ENCODE measurements at places on chromosomes 4 and X.

DNA sequence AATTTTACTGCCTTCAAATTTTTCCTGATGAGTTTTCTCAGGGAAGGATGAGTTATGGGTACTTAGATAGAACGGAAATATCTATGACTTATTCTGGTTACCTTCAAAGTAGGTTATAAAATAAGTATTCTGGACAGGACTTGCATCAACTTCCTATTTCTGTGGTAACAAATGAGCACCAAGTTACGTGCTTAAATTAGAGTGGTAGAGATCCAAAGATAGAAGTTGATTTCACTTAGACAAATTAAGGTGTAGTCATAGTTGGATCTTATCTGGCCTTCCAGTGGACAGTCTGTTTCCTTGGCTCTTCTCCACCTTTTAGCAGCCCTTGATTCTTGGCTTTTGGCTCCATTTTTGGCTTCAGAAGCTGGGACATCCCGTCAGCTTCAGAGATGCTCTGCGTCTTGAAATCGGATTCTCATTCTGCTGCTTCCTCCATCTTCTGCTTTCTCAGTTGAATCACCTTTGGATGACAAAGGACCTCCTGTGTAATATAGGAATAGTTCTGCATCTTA is 109.9 kb downstream of the ZNF518B start:
- no peak for DNase-seq

- no peak for DNase-seq
Observed at GRCh38 chrX:44305921-44306320, 37.6 kb downstream of the EFHC2 start.

- no peak for DNase-seq
Observed at GRCh38 chrX:103737696-103738095, 27.0 kb downstream of the TMEM31 start.

- peak; percentile 70 for DNase-seq
Observed at GRCh38 chr4:140153718-140154571, at the start of gene MAML3. TSS of gene MAML3 (minus strand) at chr4:140154184. CDS start at chr4:140153327, 857 bp downstream.

DNA sequence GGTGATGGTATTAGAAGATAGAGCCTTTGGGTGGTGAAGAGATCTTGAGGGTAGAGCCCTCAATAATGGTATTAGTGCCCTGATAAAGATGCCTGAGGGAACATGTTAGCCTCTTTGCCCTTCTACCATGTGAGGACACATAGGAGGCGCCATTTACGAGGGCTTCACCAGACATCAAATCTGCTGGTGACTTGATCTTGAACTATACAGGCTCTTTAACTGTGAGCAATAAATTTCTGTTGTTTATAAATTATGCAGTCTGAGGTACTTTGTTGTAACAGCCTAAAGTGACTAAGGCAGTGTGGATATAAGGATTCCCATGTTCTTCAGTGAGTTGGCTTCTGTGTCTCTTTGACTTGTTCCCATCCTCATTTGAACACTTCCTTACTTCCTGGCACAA is 11.8 kb downstream of the MOB1B start:
- DNase-seq = peak; percentile 24

DNA sequence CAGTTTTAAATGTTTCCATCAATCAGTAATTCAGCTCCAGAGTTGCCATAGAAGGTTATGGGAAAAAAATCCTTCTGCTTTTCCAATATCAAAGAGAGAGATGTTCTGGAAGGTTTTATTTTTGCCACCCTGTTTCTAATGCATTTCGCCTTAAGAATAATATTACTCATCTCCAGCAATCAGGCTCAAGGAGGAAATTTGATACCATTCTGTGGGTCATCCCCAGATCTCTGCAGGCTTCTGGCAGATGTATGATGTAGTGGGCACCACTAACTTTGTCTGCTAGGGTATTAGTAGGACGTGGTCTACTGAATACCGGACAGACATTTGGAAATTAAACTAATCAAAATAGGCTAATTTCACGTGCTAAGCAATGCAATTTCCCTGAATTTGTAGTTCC is 645.4 kb upstream of the TENM3 start:
- no peak for DNase-seq

GRCh38 chr4:185624259-185624589 is 88.9 kb upstream of the PDLIM3 start:
- no peak for DNase-seq

GRCh38 chr4:140186651-140187315 is 32.8 kb upstream of the MAML3 start:
- peak; percentile 94 for DNase-seq

DNA sequence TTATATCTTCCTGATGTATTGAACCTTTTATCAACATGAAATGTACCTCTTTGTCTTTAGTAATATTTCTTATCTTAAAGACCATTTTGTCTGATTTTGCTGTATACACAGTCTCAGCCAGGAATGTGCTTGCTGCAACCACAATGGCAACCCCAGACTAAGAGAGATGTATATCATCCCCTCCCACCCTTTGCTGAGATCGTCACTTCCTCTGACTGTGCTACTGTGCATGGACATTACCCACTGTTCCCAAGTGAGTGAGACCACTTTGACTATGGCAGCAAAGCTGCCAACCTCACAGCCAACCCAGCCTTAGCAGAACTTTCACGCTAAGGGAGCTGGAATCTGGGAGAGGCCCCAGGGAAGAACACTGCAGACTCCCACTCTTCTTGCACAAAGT is 46.0 kb downstream of the EIF2S3 start:
- DNase-seq = no peak

GRCh38 chr4:52371841-52372240 is 287.3 kb downstream of the USP46 start:
- no peak for DNase-seq

DNA sequence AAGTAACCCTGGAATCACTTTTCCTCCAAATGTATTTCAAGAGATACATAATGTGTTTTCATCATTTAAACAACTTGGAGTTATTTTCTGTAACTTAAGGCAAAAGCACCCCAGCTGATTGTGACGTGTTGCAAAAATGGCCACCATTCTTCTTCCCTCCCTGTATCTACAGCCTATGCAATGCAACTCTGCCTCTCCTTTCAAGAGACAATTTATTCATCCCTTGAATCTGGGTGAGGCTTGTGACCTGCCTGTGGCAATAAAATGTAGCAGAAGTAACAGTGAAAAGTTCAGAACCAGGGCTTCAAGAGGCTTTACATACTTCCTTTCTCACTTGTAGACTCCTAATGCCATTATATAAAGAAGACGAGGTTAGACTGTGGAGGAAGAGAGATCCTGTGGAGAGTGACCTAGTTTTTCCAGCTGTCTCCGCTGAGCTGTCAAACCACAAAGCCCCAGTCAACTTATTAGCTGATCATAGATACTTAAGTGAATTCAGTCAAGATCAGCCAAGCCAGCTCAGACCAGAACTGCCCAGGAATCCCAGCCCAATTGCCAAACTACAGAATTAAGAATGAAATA is 81.0 kb upstream of the KLF3 start:
- DNase-seq = no peak

DNA sequence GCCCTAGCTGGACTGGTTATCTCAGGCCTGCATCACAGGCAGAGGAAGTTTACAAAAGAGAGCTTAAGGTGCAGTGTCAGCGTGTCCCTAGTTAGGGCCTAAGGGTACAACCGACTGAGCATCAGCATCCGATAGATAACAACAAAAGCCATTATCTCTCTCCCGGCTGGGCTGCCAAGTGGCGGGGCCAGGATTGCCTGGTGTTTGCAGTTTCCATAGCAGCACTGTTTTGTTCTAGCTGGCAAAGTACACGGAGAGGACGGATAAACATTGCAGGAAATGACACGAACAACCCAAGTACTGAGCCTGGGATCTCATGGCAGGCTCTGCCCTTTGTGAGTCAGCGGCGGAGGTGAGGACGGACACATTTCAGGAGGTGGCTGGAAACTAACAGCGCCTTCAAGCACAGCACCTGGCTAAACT is 104.7 kb upstream of the NOCT start:
- DNase-seq = peak; percentile 97

DNA sequence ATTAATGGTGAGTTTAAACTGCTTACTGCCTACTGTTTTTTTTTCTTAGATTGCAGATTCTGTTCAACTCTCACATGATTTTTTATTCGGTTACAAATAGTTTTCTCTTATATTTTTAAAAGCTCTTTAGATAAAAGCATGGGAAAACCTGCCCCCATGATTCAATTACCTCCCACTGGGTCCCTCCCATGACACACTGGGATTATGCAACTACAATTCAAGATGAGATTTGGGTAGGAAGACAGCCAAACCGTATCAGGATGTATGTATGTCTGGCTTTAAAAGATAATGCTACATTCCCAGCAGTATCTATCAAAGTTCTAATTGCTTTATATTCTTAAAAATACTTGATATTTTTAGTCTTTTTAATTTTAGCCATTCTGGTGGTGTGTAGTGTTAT is 131.5 kb downstream of the JADE1 start:
- no peak for DNase-seq

- DNase-seq = no peak
Observed at GRCh38 chr4:42466273-42466844, 69.1 kb downstream of the SHISA3 start.

DNA sequence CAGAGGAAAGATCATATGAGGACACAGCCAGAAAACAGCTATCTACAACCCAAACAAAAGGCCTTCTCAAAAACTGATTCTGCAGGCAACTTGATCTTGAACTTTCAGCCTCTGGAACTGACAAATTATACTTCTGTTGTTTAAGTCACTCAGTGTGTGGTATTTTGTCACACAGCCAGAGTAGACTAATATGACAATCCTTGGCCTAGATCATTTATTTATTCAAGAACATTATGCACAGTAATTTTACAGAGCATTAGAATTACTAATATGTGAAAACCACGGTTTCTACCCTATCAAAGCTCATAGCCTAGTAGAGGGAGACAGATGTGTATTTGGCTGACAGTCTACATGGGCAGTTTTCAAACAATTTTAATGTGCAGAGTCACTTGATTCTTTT is 167.8 kb upstream of the PCDH18 start:
- no peak for DNase-seq

DNA sequence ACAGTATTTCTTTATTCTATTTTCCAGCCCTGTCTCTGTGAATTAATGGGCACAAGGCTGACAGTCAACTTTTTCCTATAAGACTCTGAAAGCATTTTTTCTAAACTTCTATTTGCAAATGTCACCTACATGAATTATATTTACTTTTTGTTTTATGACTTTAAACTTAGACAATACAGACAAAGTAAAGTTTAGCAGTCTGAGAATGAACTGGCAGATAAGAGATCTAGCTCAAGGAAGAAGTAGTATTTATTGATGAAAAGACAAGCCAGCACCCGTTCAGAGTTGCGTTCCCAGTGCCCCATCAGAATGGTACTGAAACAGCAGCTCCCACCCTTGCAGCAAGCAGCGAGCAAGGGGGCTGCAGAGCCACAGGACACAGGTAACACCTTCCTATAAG is 148.5 kb downstream of the FAM13A start:
- DNase-seq = no peak

DNA sequence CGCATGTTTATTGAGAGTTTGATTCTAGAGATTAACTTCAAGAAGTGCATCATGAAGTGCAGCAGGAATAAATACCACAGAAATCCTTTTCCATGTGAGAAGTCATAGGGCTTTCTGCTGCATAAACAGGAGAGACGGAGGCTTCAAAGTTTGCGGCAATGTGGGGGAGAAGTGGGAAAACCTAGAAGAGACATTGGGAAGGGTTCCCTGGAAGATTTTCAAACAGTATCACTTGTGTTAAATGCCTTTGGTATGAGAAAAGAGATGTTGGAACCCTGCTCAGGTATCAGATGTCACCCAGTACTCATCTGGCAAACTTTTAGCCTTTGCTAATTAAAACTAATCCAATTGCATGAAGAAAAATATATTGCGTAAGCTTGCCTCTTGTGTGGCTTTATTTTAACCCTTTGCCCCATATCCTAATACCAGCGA is 15.4 kb downstream of the NHS start:
- DNase-seq = no peak

GRCh38 chr4:25592736-25593135 is 62.9 kb upstream of the SLC34A2 start:
- no peak for DNase-seq

DNA sequence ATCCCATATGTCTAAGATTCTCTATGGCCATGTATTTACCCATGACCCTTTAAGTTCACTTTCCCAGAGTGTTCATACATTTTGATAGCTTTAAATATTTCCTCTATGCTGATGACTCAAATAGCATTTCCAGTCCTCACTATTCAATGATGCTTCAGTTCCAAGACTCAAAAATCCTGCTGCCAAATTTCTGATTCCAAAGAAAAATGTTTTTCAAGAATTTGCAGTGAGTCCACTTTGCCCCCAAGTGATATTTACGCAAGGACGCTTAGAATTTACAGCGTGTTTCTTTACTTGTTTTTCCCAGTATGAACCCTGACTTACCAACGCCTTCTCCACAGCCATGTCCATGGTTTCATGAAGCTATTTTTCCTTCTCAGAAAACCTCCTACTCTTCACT is 127.9 kb upstream of the PCDH18 start:
- DNase-seq = no peak

DNA sequence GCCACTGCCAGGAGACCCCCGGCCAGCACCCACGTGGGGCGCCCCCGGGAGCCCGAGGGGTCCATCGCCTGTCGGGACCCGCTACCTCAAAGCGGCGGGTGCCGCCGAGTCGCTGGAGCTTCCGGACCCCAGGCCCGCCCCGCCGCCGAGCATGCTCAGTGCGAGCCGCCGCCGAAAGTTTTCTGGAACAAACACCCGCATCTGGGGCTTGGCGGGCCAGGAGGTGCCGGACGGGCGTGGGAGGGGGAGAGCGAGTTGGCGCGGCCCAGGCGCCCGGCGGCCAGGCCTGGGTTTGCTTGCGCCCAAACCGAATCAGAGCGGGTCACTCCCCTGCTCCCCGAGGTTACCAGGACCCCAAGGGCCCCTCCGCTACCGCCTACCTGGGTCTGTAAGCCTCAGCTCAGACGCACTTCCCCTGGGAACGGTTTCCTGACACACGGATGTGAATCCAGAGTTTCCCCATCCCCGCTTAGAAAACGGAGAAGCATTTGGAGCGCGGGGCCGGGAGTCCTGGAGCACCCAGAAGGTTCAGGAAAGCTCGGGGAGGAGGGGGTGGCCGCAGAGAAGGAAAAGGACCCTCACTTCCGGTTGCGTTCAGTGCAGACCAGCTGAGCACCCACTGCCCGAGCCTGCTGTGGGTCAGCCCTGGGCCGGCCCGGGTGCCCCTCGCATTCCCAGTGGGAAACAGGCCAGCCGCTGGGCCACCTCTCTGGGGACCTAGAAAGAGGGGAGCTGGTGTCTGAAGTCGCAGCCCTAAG is at the start of gene EVC2:
EVC2 (minus strand) TSS at position 111 of the 758 bp plus-strand sequence; CDS start at position 65, 46 bp downstream.
- peak; percentile 24 for DNase-seq

DNA sequence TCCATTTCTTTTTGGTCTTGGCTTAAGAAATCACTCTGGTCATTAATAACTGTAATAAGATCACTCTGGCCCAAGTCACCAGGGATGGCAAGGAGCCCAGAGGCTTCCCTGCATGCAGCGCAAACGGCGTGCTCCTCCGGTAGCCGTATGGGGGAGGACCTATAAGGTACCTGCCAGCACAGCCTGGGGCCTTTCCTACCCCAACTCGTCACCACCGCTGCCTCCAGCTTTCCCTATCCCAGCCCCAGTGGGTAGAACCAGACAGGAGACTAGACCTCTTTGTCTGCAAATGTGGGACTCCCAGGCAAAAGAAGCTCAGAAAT is 25.9 kb downstream of the HAND2 start:
- no peak for DNase-seq

- no peak for DNase-seq
Observed at GRCh38 chr4:172584816-172585215, 583.8 kb upstream of the GALNT7 start.

Measured in bronchial epithelial cell (primary cell).